GM12878 (cell line): ENCODE measurements at places on chromosomes 13 and 19.

DNA sequence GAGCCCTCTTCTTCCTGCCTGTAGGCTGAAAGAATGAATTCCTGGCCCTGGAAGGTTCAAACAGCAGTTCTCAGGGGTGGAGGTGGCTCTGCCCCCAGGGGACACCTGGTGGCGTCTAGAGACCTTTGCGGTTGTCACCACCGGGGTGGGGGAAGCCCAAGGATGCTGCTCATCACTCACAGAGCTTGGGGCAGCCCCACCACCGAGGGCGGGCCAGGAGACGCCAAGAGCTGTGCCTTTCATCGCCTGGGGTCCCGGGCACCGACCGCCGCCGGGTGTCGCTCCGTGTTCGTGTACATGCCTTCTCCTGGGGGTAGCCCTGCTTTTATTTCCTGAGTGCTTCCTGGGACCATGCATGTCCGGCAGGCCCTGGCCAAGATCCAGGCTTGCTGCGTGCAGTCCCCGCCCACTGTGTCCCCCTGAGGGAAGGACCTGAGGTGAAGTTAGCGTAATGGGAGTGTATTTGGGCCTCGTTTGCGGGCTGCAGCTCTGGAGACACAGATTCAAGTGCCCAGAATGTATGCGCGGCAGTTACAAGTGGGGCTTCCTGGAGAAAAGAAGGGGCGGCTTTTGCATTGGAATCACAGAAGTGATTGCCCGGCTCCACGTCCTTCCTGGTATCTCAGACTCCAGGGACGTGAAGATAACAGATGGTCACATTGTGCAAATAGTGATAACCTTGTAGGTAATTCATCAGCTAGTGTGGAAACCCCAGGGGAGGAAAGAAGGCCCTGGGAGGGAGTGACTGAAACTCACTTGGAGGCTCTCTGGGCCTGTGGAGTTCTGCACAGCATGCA, 7.8 kb downstream of the DOT1L start:
- H3K36me3 ChIP-seq: peaks cover 8% of the 10 kb centered on the region; the same call in 1 of the 2 replicates
- H3K27me3 ChIP-seq: no peaks in the 10 kb centered on the region
- peak overlapping the region; percentile 74 for H3K27ac ChIP-seq
- H3K4me1 ChIP-seq: peaks cover 47% of the 10 kb centered on the region
- H3K4me3 ChIP-seq: peak overlapping the region; percentile 59

DNA sequence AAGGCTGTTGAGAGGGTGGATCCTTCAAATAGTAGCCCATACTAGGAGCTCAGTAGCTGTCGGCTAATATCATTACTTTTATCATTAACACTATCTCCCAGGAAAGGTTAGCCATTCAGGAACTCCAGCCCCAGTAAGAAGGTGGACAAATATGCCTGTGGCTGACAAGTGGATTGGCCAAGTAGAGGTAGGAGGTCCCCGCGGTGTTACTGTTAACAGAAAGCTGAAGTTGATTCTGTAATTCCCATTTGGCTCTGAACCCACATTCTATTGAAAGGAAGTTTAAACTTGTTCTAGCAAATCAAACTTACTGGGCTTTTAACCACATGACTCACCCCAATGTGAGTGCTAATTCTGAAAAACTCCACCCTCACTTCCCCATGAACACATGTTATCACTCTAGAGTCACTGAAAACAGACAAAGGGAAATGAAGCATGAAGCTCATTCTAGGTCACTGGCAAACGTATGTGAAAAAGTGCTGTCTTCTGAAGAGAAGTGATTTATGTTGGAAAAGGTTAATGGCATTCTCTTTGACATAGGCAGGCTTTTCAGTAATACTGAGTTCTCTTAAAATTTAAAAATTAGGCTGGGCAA, 273.5 kb downstream of the FGF14 start:
- no peaks in the 10 kb centered on the region for H3K4me1 ChIP-seq
- no peak overlapping the region for H3K4me3 ChIP-seq
- no peaks in the 10 kb centered on the region for H3K27me3 ChIP-seq
- H3K27ac ChIP-seq: no peak overlapping the region
- no peaks in the 10 kb centered on the region for H3K36me3 ChIP-seq

DNA sequence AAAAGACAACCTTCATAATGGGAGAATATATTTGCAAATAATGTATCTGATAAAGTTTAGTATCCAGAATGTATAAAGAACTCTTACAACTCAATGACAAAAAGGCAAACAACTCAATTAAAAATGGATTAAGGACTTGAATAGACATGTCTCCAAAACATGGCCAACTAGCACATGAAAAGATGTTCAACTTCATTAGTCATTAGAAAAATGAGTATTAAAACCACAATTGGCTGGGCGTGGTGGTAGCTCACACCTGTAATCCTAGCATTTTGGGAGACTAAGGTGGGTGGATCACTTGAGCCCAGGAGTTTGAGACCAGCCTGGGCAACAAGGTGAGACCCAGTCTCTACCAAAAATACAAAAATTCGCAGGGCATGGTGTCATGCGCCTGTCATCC, 18.8 kb upstream of the ZMYM5 start:
- no peaks in the 10 kb centered on the region for H3K27me3 ChIP-seq
- H3K4me1 ChIP-seq: no peaks in the 10 kb centered on the region
- H3K36me3 ChIP-seq: no peaks in the 10 kb centered on the region
- no peak overlapping the region for H3K4me3 ChIP-seq
- no peak overlapping the region for H3K27ac ChIP-seq
- DNase-seq: no peak

GRCh38 chr13:94412870-94413597, 66.4 kb downstream of the DCT start:
- no peaks in the 10 kb centered on the region for H3K36me3 ChIP-seq
- no peak for DNase-seq
- no peak overlapping the region for H3K4me3 ChIP-seq
- H3K27me3 ChIP-seq: no peaks in the 10 kb centered on the region

- H3K27ac ChIP-seq: no peak overlapping the region
- no peaks in the 10 kb centered on the region for H3K36me3 ChIP-seq
- no peak for DNase-seq
- peaks cover 19% of the 10 kb centered on the region; the same call in 1 of the 2 replicates for H3K27me3 ChIP-seq
Observed at GRCh38 chr19:2253106-2254063, 2.8 kb downstream of the JSRP1 start.

DNA sequence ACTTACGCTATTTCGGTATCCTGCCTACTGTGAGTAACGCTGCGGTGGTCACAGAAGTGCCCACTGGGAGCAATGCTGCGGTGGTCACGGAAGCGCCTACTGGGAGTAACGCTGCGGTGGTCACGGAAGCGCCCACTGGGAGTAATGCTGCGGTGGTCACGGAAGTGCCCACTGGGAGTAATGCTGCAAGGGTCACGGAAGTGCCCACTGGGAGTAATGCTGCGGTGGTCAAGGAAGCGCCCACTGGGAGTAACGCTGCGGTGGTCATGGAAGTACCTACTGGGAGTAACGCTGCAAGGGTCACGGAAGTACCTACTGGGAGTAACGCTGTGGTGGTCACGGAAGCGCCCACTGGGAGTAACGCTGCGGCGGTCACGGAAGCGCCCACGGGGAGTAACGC, 52.1 kb upstream of the SOX1 start:
- DNase-seq: no peak
- no peak overlapping the region for H3K27ac ChIP-seq
- H3K36me3 ChIP-seq: no peaks in the 10 kb centered on the region
- no peaks in the 10 kb centered on the region for H3K27me3 ChIP-seq

DNA sequence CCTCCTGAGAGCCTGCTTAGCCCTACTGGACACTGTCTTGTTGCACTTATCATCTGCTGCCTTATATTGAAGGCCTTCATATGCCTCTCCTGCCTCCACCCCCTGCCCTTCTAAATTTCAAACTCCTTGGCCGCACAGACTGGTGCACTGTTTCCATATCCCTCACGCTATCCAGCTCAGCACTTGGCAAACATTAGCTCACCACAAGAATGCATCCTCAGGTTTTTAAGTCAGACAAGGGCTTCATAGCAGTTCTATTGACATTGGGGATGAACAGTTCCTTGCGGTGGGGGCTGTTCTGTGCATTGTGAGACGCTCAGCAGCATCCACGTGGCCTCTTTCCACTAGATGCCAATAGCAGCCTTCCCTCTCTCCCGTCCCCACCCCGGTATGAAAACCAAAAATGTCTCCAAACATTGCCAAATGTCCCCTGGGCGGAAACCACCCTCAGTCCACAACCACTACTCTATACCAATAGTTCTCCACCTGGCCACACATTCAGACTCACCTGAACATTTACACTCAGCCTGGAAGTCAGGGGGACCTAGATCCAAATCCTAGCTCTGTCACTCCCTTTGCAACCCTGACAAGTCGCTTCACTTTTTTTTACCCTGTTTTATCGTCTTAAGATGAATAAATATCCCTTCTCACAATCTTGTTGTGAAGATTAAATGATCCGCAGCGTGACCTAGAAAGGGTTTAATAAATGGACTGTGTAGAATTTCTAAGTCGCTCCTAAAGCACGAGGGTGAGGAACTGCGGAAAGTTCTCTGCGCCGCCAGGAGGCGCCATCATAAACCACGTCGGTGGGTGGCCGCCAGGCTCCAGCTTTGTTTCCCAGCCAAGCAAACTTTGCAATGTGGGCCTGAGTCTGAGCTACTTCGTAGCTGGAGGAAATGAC, 3.6 kb upstream of the CEACAM3 start:
- no peak overlapping the region for H3K4me3 ChIP-seq
- H3K27ac ChIP-seq: no peak overlapping the region
- no peaks in the 10 kb centered on the region for H3K4me1 ChIP-seq
- DNase-seq: no peak

- H3K4me1 ChIP-seq: peaks cover 17% of the 10 kb centered on the region
- no peaks in the 10 kb centered on the region for H3K36me3 ChIP-seq
- no peaks in the 10 kb centered on the region for H3K27me3 ChIP-seq
- no peak overlapping the region for H3K4me3 ChIP-seq
- H3K27ac ChIP-seq: no peak overlapping the region
Observed at GRCh38 chr13:20425819-20426219, 99.8 kb downstream of the CRYL1 start.

GRCh38 chr13:113428469-113428865, 24.8 kb downstream of the ADPRHL1 start:
- no peak overlapping the region for H3K27ac ChIP-seq
- H3K27me3 ChIP-seq: no peaks in the 10 kb centered on the region
- no peaks in the 10 kb centered on the region for H3K36me3 ChIP-seq
- no peaks in the 10 kb centered on the region for H3K4me1 ChIP-seq

- H3K36me3 ChIP-seq: peaks cover 3% of the 10 kb centered on the region; the same call in 1 of the 2 replicates
- peak overlapping the region; percentile 98 for H3K4me3 ChIP-seq
- H3K27me3 ChIP-seq: no peaks in the 10 kb centered on the region
- H3K27ac ChIP-seq: peak overlapping the region; percentile 55
Observed at GRCh38 chr19:42279155-42279901, 10.3 kb downstream of the CIC start.

DNA sequence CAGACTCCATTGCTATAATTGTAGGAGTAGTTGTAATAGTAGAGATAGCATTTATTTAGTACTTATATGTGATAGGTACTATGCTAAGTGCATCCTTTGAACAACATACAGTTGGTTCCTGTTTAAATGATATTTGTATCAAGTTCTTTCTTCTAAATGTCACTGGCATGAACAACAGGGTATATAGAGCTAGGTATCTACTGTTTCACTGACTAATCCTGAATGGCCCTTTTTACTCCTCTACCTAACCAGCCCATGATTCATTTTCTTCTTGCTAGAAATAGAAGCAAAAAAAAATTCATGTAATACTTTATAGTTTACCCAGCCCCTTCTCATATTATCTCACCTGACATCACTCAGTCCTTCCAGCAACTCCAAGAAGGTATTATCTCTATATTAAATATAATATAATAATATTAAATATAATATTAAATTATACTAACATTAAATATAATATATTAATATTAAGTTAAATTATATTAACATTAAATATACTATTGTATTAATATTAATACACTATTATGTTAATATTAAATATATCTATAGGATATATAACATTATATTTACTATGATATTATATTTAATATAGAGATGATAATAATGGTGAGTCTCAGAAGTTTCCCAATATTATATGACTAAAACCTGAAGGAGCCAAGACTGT, 74.2 kb downstream of the FRY start:
- no peak overlapping the region for H3K4me3 ChIP-seq
- no peaks in the 10 kb centered on the region for H3K4me1 ChIP-seq
- DNase-seq: no peak
- no peaks in the 10 kb centered on the region for H3K27me3 ChIP-seq
- H3K27ac ChIP-seq: no peak overlapping the region

GRCh38 chr13:69094485-69094884, 1013.1 kb upstream of the ATXN8OS start:
- H3K27me3 ChIP-seq: no peaks in the 10 kb centered on the region
- no peak overlapping the region for H3K27ac ChIP-seq
- no peak overlapping the region for H3K4me3 ChIP-seq
- H3K36me3 ChIP-seq: no peaks in the 10 kb centered on the region
- no peak for DNase-seq

GRCh38 chr19:33946535-33947264, 150.0 kb downstream of the KCTD15 start:
- H3K4me3 ChIP-seq: no peak overlapping the region
- no peaks in the 10 kb centered on the region for H3K36me3 ChIP-seq
- no peak overlapping the region for H3K27ac ChIP-seq
- no peak for DNase-seq
- no peaks in the 10 kb centered on the region for H3K27me3 ChIP-seq
- no peaks in the 10 kb centered on the region for H3K4me1 ChIP-seq

DNA sequence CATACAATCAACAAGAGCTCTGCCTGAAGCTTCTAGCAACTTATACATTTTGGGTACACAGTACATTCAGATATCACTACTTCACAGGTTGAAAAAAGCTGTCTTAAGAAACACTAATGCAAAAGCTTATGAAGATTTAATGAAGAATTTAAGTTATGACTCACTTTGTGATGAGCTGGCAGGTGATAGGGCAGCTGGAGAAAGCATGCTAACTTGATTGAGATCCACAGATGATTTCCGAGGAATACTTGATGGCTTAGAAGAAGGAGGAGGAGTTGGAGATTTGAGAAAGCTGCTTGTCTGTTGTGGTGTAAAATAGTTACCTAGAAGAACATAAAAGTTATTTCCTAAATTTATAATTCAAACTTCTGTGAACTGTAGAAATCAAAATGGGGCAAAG, 23.3 kb downstream of the EXOSC8 start:
- no peak overlapping the region for H3K4me3 ChIP-seq
- no peaks in the 10 kb centered on the region for H3K4me1 ChIP-seq
- no peaks in the 10 kb centered on the region for H3K27me3 ChIP-seq
- H3K27ac ChIP-seq: no peak overlapping the region
- H3K36me3 ChIP-seq: peaks cover 3% of the 10 kb centered on the region
- no peak for DNase-seq

GRCh38 chr19:29873024-29873800, 61.4 kb downstream of the CCNE1 start:
- no peak for DNase-seq
- H3K27ac ChIP-seq: no peak overlapping the region
- H3K27me3 ChIP-seq: no peaks in the 10 kb centered on the region; the same call in 1 of the 2 replicates
- H3K36me3 ChIP-seq: no peaks in the 10 kb centered on the region

DNA sequence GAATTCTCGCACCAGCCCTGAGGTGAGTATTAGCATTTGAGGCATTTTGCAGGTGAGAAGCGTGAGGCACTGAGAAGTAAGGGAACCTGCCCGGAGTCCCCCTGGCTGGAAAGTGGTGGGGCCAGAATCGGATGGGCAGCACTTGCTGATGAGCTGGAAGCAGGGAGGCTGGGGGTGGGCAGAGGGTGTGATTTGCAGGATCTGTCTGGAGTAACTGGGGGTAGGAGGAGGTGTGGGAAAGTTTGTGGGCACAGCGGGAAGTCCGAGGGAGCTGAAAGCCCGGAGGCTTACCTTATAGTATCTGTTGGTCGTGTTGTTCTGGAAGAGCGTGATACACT, 20.1 kb downstream of the PRKD2 start:
- peaks cover 36% of the 10 kb centered on the region; the same call in 1 of the 2 replicates for H3K36me3 ChIP-seq
- H3K4me1 ChIP-seq: no peaks in the 10 kb centered on the region
- no peak for DNase-seq
- no peak overlapping the region for H3K27ac ChIP-seq
- no peaks in the 10 kb centered on the region for H3K27me3 ChIP-seq

GRCh38 chr13:99431927-99432608, 69.2 kb upstream of the TM9SF2 start:
- H3K4me1 ChIP-seq: peaks cover 62% of the 10 kb centered on the region
- no peaks in the 10 kb centered on the region for H3K36me3 ChIP-seq
- H3K27ac ChIP-seq: peak overlapping the region; percentile 99
- H3K27me3 ChIP-seq: no peaks in the 10 kb centered on the region
